ENCODE measurements at places on chromosomes 1 and 21.

- DNase-seq = no peak
Measured at GRCh38 chr1:245872475-245872874, 634.6 kb downstream of the SMYD3 start.

DNA sequence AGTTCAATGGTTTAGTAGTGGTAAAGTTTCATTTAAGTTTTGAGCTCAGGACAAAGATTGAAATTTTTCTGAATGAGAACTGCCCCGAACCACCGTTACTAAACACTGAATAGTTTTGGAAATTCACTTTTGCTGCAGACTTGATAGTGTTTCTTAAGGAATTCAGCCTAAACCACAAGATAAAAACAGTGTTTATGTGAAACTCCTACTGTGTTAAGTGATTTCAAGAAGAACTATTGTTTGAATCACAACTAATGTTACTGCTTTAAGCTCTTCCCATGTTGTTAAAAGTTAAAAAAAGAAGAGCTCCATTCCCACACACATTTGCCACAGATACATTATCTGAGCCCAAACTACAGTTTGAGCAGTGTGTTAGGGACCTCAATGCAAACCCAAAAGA lies 159.2 kb downstream of the DYRK1A start:
- DNase-seq = no peak

DNA sequence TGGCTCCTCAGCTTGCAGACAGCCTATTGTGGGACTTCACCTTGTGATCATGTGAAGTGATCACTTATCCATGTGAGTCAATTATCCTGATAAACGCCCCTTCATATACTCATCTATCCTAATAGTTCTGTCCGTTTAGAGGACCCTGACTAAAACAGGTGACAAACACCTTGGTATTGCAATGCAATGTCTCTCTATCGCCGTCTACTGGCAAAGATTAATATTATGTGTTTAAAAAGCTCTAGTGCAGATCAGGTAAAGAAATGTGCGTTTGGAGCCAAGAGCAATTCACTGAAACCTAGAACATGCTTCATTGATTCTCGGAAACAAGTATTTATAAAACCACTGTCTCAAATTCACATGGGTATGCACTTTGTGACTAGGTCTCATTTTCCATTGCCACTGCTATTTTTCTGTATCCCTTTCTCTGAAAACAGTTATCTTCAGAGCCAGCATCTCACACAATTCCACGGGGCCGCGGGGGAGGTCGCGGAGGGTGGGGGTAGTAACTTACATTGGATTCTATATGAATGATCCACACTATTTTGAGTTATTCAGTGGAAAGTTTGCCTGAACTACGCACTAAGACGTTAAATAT lies 554.6 kb upstream of the NCAM2 start:
- DNase-seq = no peak

- DNase-seq = no peak
Measured at GRCh38 chr21:37792046-37792445, 124.2 kb downstream of the KCNJ6 start.

GRCh38 chr1:210407887-210408252 lies 79.2 kb downstream of the HHAT start:
- DNase-seq = no peak

GRCh38 chr1:157704878-157705277 lies 4.3 kb upstream of the FCRL3 start:
- DNase-seq = no peak

DNA sequence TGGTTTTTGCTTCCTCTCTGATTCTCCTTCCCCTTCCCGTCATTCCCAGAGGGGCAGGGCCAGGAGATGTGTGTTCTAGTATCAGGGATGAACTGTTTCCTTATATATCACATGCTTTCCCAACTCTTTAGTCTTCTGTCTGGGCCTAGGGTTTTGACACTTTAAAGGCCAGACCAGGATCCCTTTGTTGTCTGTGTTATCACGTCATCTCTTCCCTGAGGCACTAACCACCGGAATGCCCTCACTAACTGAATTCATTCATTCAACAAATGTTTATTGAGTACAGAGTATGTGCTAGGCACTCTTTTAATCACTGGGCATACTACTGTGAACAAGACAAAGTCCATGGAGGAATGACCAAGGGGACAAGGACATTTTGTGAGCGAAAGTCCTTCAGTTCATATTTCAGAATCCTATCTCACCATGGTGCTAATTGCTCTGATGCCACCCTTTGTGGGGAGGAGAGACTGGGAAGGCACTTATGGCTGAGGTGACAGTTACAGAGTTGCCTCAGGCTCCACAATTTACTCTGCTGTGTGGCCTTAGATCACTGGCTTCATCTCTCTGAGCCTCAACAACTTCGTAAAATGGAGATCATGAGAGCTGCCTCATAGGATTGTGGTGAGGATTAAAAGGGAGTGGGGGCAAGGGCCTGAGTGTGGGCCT lies 12.0 kb upstream of the ZNF362 start:
- no peak for DNase-seq

- DNase-seq = no peak
Measured at GRCh38 chr1:55035904-55036303, 3.4 kb upstream of the PCSK9 start.

- peak; percentile 96 for DNase-seq
Measured at GRCh38 chr1:16612332-16613172, 812 bp downstream of the NBPF1 start.

- no peak for DNase-seq
Measured at GRCh38 chr1:64675718-64676345, 69.0 kb upstream of the RAVER2 start.

DNA sequence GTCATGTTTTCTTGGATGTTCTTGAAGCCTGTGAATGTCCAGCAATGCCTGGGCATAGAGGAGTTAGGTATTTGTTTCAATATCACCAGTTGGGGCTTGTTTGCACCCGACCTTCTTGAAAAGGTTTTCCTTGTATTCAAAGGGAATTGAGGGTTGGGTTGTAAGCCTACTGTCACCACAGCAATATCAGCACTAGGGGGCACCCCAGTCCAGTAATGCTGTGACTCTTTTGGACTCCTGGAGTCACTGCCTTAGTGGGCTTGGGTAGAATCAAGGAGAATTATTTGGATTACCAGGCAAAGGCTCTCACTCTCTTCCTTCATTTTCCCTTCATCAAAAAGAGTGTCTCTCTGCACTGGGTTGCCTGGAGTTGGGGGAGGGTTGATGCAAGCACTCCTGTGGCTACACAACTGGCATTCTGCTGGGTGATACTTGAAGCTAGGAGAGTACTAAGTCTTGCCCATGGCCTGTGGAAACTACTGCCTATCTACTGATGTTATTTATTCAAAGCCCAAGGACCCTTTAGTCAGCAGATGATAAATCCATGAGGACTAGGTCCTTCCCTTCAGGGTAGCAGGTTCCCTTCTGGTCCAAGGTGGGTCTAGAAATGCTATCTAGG lies 34.5 kb downstream of the OR10R2 start:
- no peak for DNase-seq

- DNase-seq = no peak
Measured at GRCh38 chr1:41051022-41051421, 29.5 kb upstream of the SLFNL1 start.

DNA sequence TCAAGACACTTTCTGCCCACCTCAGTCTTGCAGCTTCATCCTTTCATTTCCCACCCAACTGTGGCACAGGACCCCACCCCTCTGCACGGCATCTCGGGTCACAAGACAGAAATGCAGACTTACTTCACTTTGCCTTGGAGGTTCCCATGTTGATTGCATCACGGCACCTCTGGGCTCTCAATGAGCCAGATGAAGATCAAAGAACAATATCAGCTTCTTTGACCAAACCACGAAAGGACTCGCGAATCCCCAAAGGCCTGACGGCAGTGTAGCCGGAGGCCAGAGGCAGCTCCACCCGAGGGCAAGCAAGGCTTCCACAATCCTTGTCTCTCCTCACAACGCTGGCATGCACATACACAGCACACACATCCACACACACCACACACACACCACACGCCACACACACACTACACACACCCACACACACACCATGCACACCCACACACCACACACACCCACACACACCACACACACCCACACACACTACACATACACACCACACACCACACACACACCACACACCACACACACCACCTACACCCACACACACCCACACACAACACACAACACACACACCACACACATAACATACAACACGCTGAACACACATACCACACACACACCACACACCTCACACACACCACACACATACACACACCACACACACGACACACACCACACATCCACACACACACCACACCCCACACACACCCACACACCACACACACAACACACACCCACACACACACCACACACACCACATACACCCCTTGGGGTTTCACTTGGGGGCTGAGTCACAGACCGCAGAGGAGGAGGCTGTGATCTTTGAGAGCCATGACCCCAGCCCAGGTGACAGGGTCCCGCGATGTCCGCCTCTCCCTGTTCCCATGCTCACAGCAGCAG lies 35.8 kb downstream of the UBASH3A start:
- DNase-seq = no peak

GRCh38 chr1:7609311-7609994 lies 161.6 kb upstream of the VAMP3 start:
- DNase-seq = peak; percentile 44

DNA sequence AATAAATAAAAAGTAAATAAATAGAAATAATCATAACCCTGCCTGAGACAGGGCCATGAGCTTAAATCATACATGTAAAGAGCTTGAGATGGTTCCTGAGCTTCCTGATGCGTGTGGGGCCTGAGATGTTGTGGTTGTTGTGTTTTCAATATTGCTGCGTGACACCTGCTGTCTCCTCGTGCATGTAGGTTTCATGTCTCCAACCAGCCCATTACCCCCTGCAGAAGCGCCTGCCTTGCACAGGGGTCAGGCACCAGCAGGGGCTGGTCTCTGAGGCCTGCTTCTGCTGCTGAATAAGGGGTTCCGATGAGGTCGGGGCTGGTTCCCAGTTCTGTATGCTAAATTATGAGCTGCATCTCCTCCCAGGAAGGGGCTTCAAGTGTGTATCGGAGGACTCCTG lies 15.9 kb downstream of the UMODL1 start:
- no peak for DNase-seq

- no peak for DNase-seq
Measured at GRCh38 chr1:66138613-66139012, 345.9 kb downstream of the PDE4B start.

DNA sequence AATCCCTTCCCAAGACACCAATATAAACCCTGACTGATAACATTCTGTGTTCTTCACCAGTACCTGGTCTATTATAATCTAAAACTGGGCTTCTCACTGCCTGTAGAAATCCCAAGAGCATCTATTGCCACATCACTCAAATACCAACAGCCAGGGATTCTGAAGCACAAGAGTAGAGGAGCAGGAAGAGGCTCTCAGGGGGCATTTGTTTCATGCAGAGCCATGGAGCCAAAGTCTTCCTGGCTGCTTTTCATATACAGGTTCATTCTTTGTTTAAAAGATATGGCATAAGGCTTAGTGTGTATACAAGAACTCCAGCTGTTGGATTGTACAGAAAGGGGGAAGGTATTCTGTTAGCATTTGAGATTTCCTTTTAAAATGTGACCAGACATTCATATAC lies 38.2 kb upstream of the USH2A start:
- no peak for DNase-seq

DNA sequence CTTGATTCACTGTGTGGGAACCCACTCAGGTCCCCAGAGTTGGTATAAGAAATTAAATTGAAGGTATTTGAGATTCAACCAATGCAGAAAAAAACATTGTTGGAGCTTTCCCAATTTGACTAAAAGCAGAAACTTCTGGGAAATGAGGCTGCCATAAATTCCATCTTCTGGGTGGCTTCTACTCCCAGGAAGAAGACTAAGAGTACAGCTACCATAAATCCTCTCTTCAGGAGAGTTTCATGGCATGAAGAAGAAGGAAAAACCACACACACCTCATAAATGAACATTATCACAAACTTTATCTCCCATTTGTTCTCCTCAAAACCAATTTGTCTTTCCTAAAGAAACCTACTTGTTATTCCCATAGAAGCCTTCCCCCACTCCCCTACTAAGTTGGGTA lies 283.9 kb downstream of the DPYD start:
- no peak for DNase-seq

GRCh38 chr1:158002022-158002630 lies 8.7 kb downstream of the KIRREL1 start:
- no peak for DNase-seq

DNA sequence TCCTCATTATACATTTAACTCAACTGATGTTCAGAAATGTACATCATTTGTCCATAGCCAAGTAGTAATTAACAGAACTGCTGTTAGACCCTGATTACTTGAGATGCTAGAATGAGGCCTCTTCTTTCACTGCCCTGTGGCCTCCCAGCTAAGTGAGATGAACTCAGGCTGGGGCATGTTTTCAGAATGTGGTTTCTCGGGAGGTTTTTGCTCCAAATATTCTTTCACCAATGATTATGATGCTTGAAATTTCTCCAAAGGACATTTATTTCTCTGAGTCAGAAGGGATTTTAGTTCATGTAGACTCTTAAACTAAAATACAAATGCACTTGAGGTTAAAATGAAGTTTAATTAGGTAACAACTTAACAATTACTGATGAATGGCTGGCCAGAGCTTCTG lies 34.6 kb upstream of the ADAMTS5 start:
- no peak for DNase-seq

DNA sequence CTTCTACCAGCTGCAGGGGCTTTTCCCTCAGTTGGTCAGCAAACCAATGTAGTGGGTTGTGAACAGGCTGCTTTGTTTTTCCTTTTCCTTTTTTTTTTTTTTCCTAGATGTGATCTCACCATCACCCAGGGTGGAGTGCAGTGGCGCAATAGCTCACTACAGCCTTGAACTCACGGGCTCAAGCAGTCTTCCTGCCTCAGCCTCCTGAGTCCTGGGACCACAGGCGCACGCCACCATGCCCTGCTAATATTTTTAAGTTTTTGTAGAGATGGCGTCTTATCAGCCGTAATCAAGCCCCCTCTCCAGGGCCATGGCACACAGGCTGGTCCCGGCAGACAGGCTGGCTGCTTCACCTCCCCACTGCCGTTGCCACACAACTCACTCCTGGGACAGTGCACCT lies 3.4 kb upstream of the TRIM11 start:
- no peak for DNase-seq

DNA sequence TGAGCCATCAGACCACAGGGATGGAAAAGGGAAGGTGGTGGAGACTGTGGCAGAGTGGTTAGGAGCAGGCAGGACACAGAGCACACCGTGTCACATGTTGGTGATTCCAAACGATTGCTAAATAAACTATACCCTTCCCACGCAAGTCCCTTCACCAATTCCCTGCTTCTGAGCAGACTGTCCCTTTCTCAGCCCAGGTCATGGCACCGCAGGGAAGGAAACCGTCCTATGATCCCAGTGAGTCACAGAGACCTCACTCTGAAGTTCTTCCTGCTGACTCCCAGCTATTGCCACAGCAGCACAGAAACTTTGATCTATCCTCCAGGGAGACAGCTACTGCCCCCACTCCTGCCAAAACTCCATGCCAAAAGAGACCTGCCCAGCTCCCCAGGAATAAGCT lies 19.2 kb downstream of the RIMS3 start:
- DNase-seq = no peak

DNA sequence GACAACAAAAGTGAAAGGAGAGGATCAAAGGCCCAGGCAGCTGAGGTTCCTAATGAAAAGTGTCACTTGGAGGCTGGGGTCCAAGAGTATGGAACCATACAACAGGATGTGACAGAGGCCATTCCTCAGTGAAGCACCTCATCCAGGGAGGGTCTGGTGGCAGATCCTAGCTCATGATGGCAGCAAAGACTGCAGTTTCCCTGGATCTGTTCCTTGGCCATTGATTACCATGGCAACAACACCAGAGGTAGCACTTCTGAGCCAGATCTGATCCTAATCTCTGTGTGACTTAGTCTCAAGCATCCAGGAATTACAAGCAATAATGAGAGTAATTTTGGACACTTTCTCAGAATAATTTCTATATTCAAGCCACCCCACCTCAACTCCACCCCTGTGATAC lies 12.9 kb downstream of the FAM177B start:
- DNase-seq = no peak
